Vagina (tissue), 2 donors: ENCODE measurements at places on chromosomes 3 and 15. TPM values are rescaled to one million over a fixed set of nuclear protein-coding genes. Genes with fewer than 3 reads are reported as not detected.

DNA sequence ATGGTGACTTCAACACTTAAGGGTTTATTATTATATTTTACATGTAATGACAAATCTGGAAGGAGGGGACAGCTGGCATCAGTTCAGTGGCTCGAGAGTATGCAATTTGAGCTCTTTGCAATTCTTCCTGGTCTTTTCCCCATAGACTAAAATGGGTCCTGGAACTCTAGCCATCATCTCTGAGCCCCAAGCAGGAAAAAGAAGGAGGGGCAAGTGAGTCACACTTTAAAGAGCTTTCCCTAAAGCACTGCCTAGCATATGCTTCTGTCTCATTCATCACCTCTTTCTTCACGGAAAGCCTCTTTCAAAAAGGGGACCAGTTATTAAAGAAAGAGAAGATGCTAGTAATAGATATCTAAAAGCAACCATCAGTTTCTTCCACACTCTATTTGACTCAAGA lies 466.3 kb downstream of the ZIC1 start:
- no peaks in the 10 kb centered on the region for H3K4me1 ChIP-seq
- H3K27ac ChIP-seq, result no peak overlapping the region
- H3K36me3 ChIP-seq, result no peaks in the 10 kb centered on the region
- H3K4me3 ChIP-seq, result no peak overlapping the region

- H3K4me1 ChIP-seq, result no peaks in the 10 kb centered on the region
- no peak for DNase-seq
- H3K27me3 ChIP-seq, result no peaks in the 10 kb centered on the region
- H3K4me3 ChIP-seq, result no peak overlapping the region
- no peak overlapping the region for H3K27ac ChIP-seq
- H3K36me3 ChIP-seq, result no peaks in the 10 kb centered on the region
Measured at GRCh38 chr3:116155841-116156240, 289.4 kb downstream of the LSAMP start.

GRCh38 chr15:48190932-48191573 lies 412 bp upstream of the CTXN2 start:
- no peaks in the 10 kb centered on the region for H3K27me3 ChIP-seq
- H3K27ac ChIP-seq, result no peak overlapping the region
- no peak overlapping the region for H3K4me3 ChIP-seq

DNA sequence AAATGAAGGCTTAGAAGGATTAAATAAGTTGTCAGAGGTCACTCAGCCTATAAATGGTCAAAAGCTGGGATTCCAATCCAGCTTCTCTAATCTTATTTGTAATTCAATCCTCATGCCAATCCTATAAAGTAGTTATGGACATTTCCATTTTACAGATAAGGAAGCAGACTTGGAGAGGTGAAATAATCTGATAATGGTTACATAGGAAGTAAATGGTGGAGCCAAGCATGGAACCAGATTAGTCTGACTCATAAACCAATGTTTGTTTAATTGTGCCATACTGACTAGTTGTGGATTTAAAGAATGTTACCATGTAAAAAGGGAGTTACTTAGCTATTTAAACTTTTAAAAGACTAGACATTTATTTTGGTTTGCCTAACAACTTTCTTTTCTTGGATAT lies 59.7 kb downstream of the KCNAB1 start:
- DNase-seq, result no peak

DNA sequence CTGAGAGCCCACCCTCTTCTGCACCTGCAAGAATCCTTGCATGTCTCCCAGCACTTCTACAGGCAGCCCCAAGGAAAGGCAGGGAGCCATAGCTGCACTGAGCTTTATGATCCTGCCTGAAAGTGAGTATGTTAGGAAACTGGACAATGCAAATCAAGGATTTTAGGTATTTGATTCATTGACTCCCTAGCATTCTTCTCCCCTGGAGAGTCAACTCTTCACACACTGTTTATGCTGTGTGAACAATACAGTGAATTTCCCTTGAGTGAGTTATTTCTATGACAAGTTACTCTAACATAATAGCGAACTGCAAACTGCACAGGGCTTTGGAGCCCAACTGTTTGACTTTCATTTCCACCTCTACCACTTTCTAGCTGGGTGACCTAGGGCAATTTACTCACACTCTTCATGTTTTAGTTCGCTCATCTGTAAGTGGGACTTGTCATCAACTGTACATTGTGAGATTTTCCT lies 96.0 kb upstream of the PHLDB2 start:
- H3K36me3 ChIP-seq, result no peaks in the 10 kb centered on the region
- H3K27me3 ChIP-seq, result no peaks in the 10 kb centered on the region
- DNase-seq, result no peak
- peak overlapping the region; percentile 81 for H3K27ac ChIP-seq
- no peak overlapping the region for H3K4me3 ChIP-seq

GRCh38 chr15:66251790-66252684 lies 1.5 kb downstream of the MEGF11 start:
- H3K36me3 ChIP-seq, result no peaks in the 10 kb centered on the region
- peak overlapping the region; percentile 53 for H3K4me3 ChIP-seq
- no peaks in the 10 kb centered on the region for H3K27me3 ChIP-seq
- peaks cover 34% of the 10 kb centered on the region for H3K4me1 ChIP-seq
- DNase-seq, result no peak

Gene DAZL
- not detected for total RNA-seq

Gene GOLGA8K
- total RNA-seq, result 0.98 TPM

Gene ADGRG7
- not detected for total RNA-seq

Gene EEFSEC
- 24.6 TPM for total RNA-seq

Gene GOLGA8M
- 10.8 TPM for total RNA-seq

DNA sequence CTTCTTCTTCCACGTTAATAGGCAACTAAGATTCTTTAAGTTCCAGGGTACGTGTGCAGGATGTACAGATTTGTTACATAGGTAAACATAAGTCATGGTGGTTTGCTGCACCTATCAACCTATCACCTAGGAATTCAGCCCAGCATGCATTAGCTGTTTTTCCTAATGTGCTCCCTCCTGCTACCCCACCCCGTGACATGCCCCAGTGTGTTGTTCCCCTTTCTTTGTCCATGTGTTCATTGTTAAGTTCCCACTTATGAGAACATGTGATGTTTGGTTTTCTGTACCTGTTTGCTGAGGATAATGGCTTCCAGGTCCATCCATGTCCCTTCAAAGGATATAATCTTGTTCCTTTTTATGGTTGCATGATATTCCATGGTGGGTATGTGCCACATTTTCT lies 21.1 kb downstream of the GTF2A2 start:
- no peaks in the 10 kb centered on the region for H3K27me3 ChIP-seq
- no peaks in the 10 kb centered on the region for H3K4me1 ChIP-seq
- H3K4me3 ChIP-seq, result no peak overlapping the region
- DNase-seq, result no peak

DNA sequence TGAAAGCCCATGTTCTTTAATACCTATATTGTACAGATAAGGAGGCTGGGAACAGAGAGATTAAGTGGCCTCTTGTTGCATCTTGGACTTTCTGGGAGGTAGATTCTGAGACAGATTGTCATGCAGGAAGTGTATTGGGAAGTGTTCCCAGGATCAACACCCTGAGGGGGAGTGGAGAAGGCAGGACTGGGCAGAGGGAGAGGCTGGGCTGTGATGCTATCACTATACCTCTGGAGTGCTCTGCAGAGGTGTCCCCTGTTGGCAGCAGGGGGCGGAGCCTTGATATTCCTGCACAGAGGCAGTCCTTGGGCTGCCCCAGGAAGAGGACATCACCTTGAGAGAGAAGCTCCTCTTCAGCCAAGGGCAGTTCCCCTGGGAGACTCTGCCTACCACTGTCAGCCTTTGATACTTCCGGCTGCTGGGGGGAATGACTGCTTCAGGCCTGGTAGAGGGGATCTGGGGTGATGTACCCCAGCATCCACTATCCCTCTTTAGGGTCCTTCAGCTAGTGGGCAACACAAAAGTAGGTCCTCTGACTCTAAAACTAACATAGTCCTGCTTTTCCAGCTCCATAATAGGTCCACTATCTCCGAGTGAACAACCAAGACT lies 97.4 kb upstream of the RNU6-1 start:
- DNase-seq, result no peak
- H3K4me1 ChIP-seq, result no peaks in the 10 kb centered on the region
- no peak overlapping the region for H3K27ac ChIP-seq
